ENCODE measurements at places on chromosomes 2 and 18. TPM values are rescaled to one million over a fixed set of nuclear protein-coding genes. Genes with fewer than 3 reads are reported as not detected.

The CCDC148 gene
- total RNA-seq = not detected

- no peaks in the 10 kb centered on the region for H3K4me1 ChIP-seq
- DNase-seq = no peak
- no peaks in the 10 kb centered on the region for H3K27me3 ChIP-seq
- no peak overlapping the region for H3K27ac ChIP-seq
Observed at GRCh38 chr2:36915627-36916026, 50.7 kb downstream of the STRN start.

- no peak overlapping the region for H3K27ac ChIP-seq
- no peaks in the 10 kb centered on the region for H3K36me3 ChIP-seq
- no peak overlapping the region for H3K4me3 ChIP-seq
Observed at GRCh38 chr2:48415836-48416515, 114.0 kb upstream of the STON1 start.

The TOGARAM2 gene
- total RNA-seq = 2.0 TPM

Measured in activated naive CD4-positive, alpha-beta T cell treated with anti-CD3 and anti-CD28 coated beads for 36 hours (primary cell).